ENCODE measurements at places on chromosomes 16 and 17.
A peak's percentile ranks its signal among the peaks of the same experiment; 100 is the strongest.

DNA sequence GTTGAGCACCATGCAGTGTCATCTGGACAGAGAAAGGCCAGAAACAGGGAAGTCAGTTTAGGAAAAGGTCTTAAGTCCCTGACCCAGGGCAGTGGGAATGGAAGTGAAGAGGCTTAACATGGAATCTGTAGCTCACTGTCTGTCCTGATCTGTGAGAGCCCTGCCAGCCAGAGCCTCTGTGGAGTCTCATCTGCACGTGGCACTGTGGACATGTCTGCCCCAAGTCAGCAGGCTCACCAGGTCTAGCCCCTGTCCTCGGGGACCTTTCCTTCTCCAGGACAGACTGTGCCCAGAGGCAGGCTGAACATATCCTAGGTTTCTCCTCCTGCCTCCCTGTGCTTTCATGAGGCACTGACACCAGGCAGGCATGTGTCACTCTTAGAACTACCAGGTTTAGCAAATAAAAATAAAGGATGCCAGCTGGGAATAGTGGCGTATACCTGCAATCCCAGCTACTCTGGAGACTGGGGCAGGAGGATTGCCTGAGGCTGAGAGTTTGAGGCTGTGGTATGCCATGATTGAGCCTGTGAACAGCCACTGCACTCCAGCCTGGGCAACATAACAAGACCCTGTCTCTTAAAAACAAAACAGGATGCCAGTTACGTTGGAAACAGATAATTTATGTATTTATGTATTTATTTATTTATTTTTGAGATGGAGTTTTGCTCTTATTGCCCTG, 22.4 kb downstream of the UNK start:
- no peak for DNase-seq

DNA sequence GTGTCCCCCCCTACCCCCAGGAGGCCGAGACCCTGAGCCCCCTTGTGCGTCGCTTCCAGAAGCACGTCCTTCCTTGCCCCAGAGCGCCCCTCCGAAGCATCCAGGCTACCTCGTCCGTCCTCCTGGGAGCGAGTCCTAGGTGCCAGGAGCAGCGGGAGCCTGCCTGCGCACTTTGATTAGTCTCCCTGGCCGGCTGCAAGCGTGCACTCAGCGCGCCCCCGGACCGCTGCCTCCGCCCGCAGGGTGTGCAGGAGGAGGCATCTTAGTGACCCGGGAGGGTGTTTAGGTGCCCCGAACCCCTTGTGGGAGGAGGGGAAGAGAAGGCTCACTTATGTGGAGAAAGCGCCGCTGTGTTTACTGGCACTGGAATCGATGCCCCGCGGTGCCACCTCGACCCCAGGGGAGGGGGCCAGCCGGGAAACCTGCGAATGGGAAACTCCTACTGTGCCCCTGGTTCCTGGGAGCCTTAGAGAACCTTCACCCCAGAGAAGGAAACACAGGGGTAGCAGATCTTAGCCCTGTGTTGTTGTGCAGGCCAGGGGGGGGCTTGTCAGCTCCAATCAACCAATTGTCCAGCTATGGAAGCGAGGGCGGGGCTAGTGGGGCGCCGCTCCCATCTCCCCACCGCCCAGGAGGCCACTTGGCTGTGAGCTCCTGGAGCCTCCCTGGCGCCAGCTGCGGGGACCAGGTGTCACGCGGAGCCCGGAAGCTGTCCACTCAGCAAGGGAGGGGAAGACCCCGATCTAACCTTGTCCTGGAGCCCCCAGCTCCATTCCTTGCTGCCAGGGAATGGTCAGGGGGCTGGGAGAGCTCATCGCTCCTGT, 922.8 kb upstream of the EEF2KMT start:
- DNase-seq: no peak

- peak; percentile 78 for DNase-seq
Observed at GRCh38 chr16:67857547-67858233, 10.2 kb upstream of the CENPT start.

DNA sequence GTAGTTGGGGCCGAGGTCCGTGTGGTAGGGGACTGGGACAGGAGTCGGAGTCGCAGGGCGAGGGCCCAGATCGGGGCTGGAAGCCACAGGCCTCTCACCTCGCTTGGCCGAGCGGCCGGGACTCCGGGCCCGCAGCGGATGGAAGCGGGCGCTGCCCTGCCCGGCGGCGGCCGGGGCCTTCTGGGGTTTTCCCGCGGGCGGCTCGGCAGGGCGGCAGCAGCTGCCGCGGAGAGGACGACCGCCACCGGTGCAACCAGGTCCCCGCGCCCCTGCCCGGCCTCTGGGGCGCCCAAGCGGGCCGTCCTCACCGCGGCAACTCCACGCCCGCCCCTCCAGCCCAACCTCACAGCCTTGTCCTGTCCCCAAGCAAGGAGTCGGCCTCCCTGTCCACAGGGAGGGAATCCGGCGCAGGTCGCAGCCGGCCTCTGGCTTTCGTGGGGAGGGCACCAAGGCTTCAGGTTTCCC, 15.6 kb upstream of the UTP6 start:
- DNase-seq: no peak

DNA sequence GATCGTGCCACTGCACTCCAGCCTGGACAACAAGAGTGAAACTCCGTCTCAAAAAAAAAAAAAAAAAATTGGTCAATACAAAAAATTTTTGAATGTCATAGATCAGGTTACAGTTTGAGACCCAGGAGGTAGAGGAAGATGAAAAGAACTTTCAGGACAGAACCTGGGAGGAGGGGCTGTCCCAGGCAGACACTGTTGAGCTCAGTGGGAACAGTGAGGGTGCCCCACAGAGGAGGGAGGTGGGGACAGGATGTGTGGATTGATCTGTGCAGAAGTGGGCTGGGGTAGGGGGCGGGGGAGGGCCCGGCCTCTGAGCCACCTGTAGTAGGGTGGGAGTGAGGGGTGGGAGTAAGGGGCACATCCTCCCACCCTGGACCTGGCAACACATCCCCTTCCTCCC, 58.3 kb downstream of the PRMT7 start:
- DNase-seq: no peak

GRCh38 chr17:38908676-38909181, 16.7 kb upstream of the LASP1NB start:
- DNase-seq: no peak

- peak; percentile 77 for DNase-seq
Observed at GRCh38 chr17:1787301-1787902, 25.5 kb downstream of the SERPINF1 start.
